ENCODE measurements at places on chromosomes 2 and 18.

GRCh38 chr2:157596992-157597681, 31.5 kb downstream of the ACVR1C start:
- DNase-seq, result peak; percentile 2

DNA sequence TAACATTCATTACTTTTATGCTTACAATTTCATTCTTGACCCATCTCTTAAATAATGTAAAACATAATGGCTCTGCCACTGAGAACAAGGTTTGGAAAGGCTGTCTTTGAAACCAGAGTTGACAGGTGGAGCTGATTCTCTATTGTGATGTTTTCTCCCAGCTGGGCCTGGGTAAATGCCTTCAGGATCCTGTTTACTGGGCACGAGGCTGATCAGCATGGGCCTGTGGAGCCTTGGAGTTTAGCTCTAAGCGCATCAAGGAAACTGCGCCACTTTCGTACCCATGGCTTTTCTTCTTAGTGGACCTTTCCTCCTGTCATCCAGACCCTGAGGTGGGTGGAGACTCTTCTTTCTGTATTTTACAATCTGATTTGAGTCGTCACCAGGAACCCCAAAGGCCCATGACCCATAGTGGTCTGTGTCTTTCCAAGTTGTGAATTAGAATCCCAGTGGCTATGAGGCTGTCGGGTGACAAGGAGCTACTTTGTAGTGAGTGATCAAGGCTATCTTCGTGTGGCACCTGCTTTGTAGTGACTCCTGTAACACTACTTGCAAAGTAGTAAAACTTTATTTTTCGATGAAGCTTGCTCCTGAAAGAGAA, 123.1 kb downstream of the LPIN1 start:
- DNase-seq, result no peak

GRCh38 chr2:242029422-242030225, 160.1 kb downstream of the RTP5 start:
- no peak for DNase-seq

DNA sequence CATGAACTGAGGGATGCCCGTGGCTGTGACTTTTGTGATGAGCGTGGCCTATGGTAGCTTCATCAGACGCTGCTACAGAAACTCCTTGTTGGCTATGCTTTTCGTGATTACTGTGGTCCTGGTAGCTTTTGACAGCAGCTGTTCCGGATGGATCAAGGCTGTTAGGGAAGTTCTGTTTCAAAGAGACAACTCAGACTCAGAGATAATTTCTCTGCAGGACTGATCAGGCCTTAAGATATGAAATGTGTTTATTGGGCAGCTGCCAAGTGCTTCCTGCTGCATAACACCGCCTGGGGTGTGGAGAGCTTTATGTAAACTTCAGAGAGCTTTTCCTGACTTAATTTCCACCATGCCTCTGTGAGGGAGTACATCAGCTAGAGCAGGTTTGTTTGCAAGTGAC, 243.8 kb downstream of the TSN start:
- DNase-seq, result no peak

DNA sequence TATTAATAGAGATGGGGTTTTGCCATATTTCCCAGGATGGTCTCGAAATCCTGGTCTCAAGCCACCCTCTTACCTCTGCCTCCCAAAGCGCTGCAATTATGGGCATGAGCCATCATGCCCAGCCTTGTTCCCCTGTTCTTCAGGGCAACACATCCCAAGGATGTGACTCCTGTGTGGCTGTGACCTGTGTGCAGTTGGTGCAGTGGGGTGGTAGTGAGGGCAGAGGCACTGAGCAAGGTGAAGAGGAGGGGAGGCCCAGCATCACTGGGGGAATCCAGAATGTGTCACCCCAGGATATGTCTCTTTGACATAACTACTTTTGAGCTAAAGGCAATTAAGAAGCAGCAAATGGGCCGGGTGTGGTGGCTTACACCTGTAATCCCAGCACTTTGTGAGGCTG, 23.4 kb downstream of the CENPA start:
- DNase-seq, result no peak

- DNase-seq, result no peak
Observed at GRCh38 chr2:111707700-111708099, 176.3 kb downstream of the ANAPC1 start.

DNA sequence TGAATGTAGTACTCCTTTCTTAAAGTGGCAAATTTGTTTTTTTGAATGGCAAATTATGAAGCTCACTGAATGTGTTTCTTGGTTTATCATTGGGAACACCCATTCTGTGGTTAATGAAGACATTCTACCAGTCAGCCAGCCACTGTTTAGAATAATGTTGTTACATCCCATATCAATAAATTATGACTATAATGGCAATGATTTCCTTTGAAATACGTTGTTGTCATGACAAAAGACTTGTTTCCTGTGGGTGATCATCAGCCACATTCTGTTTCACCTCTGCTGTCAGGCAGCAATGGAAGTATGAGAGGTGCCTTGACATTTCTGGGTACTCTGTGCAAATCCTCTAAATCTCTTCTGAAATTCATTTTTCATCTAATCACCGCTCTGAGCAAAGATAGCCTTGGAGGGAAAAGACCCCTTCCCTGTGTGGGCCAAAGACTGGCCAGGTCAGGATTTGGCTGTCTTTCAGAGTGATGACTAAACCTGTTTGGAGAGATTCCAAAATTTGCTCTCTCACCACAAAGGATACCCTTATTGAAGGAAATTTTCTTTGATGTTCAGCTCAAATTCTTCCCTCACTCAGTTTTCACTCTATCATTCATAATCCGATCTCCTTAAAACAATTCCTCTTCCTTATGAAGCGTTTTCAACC, 869.2 kb downstream of the BCL11A start:
- DNase-seq, result no peak

GRCh38 chr18:44726059-44726421, 45.4 kb downstream of the SETBP1 start:
- no peak for DNase-seq

GRCh38 chr2:18117592-18117991, 239.1 kb downstream of the KCNS3 start:
- no peak for DNase-seq

DNA sequence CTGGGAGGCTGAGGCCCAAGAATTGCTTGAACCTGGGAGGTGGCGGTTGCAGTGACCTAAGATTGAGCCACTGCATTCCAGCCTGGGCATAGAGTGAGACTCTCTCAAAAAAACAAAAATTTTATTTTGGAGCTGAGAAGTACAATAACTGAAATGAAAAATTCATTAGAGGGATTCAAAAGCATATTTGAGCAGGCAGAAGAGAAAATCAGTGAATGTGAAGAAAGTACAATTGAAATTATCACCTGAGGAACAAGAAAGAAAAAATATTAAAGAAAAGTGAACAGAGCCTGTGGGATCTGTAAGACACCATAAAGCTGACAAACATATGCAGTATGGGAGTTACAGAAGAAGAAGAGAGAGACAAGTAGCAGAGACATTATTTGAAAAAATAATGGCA, 137.1 kb downstream of the RAB3GAP1 start:
- no peak for DNase-seq

- no peak for DNase-seq
Observed at GRCh38 chr2:46497766-46498165, 18.4 kb downstream of the TMEM247 start.

- no peak for DNase-seq
Observed at GRCh38 chr2:231057590-231057989, 923 bp downstream of the PSMD1 start.

GRCh38 chr2:233470011-233470687, 96.4 kb downstream of the USP40 start:
- no peak for DNase-seq

GRCh38 chr2:109387778-109388469, 225.8 kb downstream of the SEPTIN10 start:
- DNase-seq, result no peak

DNA sequence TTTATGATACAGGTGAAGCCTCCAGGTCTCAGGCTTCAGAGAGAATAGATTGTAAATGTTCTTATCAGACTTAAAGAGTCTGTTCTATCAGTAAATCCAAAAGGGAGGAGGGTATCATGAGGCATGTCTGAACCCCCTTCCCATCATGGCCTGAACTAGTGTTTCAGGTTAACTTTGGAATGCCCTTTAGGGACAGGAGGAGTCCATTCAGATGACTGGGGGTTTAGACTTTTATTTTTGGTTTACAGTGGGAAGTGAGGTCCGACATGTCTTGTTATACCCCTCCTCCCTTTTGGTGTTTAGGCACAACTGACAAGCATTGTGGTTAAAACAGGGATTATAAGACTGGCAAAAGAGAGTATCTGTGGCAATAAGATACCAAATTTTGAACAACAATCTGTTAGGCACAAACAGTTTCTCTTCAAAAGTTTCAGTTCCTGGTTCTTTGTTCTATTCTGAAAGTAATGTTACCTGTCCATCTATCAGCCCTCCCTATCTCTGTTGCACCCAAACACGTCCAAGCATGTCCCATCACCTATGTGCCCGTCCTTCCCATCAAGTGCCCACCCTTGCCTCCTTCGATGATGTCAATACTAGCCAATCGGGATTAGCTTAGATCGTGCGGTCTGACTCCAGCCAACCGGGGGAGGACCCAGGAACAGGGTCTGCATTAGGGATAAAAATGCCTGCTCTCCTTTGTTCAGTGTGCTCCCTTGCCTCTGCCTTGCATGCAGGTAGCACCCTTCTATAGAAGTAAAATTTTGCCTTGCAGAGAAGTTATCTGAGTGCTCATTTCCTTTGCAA, 16.4 kb downstream of the TCF23 start:
- no peak for DNase-seq

DNA sequence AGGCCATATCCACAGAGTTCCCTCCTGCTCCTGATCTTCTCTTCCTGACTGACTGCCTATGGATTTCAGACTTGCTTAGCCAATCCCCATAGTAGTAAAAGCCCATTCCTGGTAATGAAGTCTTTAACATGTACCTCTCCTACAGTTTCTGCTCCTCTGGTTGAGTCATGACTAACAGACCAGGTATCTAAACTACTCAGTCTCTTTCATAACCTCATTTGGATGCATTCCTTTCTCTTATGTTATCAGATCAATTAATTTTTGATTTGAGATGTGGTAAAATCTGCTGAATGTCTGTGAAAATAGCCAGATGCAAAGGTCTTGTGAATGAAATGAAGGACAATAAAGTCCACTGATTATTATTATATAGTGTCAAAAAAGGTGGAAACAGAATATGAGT, 198.0 kb downstream of the NBAS start:
- no peak for DNase-seq

DNA sequence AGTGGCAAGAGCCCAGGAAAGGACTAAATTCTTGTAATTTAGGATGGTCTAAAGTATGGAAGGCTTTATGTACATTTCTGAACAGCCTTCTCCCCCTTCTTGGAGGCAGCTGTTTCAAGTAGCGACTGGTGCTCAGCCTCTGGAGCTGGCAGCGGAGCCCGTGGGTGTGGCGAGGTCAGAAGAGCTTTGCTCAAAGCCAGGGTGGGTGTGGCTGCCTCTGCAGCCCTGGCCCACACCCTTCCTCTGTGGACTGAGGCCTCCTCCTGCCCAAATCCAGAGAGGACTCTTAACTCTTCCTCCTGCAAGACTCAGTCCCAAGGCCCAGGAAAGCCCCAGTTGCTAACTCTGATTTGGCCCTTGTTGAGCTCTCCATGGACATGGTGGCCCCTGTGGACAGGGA, 202.1 kb upstream of the REV1 start:
- DNase-seq, result no peak

DNA sequence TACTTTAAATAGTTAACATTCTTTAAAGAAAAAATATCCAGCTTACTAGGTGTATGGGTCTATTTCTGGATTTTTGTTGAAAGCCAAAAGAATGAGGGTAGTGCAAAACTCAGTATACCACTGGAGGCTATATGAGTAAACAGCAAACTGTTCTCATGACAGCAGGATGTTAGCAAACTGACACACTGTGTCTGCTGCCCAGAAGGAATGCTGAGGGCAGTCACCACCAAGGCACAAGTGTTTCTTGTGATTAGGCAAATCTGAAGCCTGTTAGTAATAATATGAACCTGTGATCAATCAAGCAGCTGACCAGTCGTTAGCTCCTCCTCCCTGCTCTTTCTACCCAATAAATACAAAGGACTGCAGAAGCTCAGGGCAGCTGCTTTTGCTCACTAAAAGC, 50.5 kb upstream of the SULT1C3 start:
- DNase-seq, result no peak

- DNase-seq, result no peak
Observed at GRCh38 chr18:44949967-44950366, 269.3 kb downstream of the SETBP1 start.

DNA sequence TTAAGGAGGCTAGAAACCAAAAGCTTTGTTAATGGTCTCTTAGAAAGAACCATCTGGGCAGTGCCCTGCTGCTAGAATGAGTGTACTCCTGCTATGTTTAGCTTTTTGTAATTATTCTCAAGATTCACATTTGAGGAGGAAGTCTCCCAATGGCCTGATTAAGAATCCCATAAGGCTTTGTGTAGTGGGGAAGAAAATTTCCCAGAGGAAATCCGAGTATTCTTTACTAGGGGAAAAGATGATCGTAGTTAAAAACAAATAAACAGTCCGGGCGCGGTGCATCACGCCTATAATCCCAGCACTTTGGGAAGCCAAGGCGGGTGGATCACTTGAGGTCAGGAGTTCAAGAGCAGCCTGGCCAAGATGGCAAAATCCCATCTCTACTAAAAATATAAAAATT, 117.9 kb downstream of the PTRHD1 start:
- no peak for DNase-seq

- DNase-seq, result no peak
Observed at GRCh38 chr2:85269959-85270358, 57.8 kb downstream of the TGOLN2 start.

DNA sequence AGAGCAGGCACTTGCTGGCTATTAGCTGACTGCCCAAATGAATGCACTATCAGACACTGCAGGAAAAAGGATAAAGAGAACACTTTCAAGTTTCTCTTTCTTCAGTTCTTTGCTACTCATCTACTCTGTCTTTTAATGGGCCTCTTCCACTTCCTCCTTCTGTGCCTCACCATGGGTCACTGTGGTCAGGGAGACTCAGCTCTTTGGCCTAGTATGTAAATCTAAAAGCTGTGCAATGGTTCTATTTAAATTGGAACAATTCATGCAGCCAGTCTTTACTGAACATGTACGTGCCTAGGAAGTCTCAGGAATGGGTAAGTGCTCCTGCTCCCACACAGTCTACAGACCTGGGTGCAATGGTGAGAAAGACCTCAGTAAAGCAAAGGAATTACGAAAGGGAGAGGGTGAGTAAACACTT, 79.1 kb upstream of the DNMT3A start:
- DNase-seq, result no peak

- DNase-seq, result no peak
Observed at GRCh38 chr2:113974727-113975126, 84.8 kb downstream of the ACTR3 start.

- no peak for DNase-seq
Observed at GRCh38 chr2:16680781-16681180, 15.1 kb upstream of the CYRIA start.

Data from activated CD8-positive, alpha-beta memory T cell treated with anti-CD3 and anti-CD28 coated beads for 1 hour (primary cell).